Skin of body (tissue), 3 donors: ENCODE measurements at places on chromosomes 3 and 15.

- DNase-seq: no peak
These were observed 4.7 kb downstream of the ZBTB47 start for GRCh38 chr3:42658091-42658770.

GRCh38 chr3:21377071-21377769 lies 373.8 kb downstream of the ZNF385D start:
- no peak for DNase-seq

GRCh38 chr15:36331531-36332275 lies 247.7 kb upstream of the CDIN1 start:
- no peak for DNase-seq

DNA sequence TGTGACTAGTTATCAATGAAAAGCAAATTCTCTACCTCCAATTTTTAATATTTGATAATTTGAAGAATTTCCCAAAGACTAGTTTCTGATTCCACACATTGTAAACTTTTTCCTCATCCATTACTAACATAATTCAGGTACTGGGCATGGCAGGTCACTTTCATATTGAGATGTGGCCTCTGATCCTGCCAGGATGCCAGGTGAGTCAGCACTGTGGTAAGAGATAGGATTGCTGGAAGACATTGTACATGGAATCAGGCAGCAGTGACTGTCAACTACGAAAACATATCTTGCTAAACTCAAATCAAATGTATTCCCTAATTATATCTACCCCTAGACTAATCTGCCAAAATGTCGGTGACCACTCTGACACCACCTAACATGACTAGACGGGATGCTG lies 33.2 kb upstream of the POU1F1 start:
- no peak for DNase-seq

- no peak for DNase-seq
These were observed 51.9 kb downstream of the STARD5 start for GRCh38 chr15:81271761-81272644.

DNA sequence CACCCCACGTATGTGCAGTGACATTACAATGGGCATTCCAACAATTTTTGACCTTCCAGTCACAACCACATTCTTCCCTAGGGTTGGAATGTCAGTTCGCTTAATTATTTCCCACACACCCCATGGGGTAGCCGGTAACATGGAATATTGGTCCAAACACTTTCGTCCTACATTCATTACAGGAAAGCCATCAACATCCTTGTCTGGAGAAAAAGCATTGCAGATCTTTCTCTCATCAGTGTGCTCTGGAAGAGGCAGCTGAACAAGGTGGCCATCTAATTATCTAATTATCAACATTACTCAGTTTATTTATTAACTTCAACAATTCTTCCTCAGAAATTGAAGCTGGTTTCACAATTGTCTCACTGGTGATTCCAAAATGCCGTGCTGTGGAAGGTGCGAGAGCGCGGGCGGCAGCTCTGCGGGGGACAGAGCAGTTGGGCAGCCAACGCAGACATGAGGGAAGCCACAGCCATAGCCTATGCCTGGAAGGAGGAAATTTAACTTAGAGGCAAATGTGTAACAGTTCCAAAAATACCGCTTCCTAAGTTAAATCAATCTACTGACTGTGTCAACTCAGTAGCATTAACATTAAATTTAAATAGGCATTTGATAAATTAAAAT lies 1158.9 kb upstream of the EPHA6 start:
- no peak for DNase-seq

DNA sequence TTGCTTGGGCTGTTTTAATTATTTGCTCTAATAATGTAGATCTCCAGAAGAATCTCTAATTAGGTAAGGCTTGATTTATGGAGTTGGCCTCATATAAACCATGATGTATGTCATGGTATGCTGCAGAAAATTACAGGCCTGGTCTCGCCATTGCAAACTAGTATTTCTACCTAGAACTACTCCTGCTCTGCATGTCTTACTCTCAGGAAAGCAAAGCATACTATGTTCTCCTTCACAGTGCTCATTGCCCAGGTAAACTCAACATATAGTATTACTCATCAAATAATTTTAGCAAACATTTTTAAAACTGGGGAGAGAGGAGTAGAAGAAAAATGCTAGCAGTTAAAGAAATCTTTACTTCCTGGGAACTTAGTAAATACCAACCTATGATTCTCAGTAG lies 90.7 kb downstream of the FILIP1L start:
- DNase-seq: no peak

DNA sequence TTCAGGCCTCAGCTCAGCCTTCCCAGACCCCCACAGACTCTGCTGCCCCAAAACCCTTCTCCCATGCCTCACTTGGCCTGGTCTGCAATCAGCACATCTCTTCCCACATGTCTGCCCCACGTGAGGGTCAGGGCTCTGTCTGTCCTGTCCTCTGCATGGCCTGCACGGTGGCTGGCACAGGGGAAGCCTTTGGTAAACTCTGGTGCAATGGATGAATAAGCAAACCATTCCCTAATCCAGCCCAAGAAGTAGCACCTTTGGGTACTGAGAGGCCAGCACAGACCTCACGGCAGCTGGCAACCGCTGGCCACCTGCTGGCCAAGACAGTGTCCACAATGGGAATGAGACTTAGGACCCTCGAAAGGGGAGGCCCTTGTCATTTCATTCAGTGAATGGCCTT lies 27.7 kb downstream of the ABTB1 start:
- no peak for DNase-seq

DNA sequence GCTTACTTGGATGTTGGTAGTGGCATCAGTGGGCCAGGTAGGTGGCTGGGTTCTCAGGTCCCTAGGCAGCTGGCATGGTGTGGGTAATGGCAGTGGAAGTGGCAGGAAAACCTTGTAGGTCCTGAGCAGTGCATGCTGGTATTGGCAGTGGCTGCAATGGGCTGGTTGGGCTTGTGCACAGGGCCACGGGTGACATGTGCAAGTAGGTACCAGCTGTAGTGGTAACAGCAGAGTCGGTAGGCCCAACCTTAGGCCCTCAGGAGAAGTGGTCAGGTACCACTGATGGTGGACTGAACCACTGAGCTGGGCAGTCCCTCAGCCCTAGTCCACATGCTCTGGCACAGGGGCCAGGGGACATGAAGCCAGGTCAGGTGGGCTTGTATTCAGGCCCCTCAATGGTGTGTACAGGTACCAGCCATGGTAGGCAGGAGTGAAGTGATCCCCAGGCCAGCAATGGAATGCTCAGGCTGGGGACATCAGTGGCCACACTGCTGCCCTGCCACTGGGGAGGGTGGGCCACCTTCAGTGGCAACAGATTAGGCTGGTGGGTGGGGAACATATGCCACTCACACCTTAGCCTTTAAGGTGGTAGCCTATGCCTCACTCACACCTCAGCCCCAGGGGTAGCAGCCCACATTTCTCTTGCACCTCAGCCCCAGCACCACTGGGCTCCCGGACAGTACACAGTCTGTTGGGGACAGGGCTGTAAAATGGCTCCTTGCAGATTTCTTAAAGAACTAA lies 118.1 kb downstream of the LRRK1 start:
- DNase-seq: no peak

GRCh38 chr15:67420137-67420536 lies 100.8 kb upstream of the C15orf61 start:
- DNase-seq: no peak

- DNase-seq: peak; percentile 65
These were observed 56.6 kb upstream of the POMGNT2 start for GRCh38 chr3:43162230-43163084.

- DNase-seq: no peak
These were observed 21.6 kb downstream of the RLBP1 start for GRCh38 chr15:89199746-89200145.

- no peak for DNase-seq
These were observed 657.0 kb upstream of the NAALADL2 start for GRCh38 chr3:174202116-174202515.

DNA sequence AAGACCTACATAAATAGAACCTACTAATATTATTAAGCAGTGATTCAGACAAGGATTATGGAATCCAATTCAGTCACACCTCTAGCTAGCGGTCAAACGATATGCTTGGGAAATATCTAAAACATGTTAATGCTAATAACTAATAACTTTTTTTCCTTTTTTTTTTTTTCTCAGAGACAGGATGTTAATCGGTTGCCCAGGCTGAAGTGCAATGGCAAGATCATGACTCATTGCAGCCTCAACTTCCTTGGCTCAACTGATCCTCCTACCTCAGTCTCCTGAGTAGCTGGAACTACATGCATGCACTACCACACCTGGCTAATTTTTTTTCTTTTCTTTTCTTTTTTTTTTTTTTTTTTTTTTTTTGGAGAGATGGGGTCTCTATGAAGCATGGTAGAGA lies 124.1 kb downstream of the NR2E3 start:
- no peak for DNase-seq

GRCh38 chr15:69713726-69714559 lies 261.3 kb downstream of the RPLP1 start:
- DNase-seq: no peak

DNA sequence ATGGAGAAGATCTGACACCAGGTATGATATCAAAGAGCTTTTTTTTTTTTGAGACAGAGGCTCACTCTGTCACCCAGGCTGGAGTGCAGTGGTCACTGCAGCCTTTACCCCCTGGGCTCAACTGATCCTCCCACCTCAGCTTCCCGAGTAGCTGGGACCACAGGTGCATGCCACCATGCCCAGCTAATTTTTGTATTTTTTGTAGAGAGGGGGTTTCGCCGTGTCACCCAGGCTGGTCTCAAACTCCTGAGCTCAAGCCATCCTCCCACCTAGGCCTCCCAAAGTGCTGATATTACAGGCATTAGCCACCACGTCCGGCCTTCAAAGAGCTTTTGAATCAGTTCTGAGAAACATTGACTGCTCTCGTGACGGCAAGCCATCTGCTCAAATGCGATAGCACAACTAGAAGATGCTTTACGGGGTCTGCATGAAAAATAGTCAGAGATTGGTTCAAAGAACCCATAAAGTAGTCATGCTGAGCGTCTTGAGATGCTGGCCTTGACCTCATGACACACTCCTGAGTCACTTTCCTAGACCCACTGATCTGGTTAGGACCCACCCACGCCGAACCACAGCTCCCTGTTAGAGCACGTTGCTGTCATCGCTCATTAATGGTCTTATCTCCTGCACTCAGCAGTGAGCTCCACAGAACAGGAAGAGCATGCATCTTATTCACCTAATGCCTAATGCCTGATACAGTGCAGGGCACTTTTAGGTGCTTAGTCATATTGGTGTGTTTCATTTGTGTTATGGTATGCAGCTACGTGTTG lies 57.0 kb upstream of the NR2F2 start:
- DNase-seq: no peak

DNA sequence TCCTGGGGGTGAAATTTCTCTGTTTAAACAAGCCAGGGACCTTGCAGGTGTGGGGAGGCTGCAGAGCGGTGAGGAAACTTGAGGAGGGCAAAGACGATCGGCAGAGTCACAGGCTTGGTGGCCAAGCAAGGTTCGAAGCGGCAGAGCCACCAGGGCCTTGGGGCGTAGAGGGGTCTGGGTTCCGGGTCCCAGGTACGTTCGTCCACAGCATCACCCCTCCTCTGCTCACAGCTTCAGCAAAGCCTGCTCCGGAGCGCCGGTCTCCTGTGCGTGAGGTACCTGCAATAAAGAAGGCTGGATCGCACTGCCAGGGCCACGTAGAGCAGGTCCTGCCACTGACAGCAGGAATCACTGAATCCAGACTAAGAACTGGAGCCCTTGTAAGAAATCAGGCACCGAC lies 66.8 kb upstream of the PCSK6 start:
- no peak for DNase-seq

DNA sequence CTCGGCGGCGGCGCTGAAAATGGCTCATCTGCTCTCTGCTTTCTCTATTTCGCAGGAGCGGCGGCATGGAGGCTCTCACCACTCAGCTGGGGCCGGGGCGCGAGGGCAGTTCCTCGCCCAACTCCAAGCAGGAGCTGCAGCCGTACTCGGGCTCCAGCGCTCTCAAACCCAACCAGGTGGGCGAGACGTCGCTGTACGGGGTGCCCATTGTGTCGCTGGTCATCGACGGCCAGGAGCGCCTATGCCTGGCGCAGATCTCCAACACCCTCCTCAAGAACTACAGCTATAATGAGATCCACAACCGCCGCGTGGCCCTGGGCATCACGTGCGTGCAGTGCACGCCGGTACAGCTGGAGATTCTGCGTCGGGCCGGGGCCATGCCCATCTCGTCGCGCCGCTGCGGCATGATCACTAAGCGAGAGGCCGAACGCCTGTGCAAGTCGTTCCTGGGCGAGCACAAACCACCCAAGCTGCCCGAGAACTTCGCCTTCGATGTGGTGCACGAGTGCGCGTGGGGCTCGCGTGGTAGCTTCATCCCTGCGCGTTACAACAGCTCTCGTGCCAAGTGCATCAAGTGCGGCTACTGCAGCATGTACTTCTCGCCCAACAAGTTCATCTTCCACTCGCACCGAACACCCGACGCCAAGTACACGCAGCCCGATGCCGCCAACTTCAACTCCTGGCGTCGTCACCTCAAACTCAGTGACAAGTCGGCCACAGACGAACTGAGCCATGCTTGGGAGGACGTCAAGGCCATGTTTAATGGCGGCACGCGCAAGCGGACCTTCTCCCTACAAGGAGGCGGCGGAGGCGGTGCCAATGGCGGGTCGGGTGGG lies 790 bp downstream of the SKOR1 start:
- DNase-seq: no peak

DNA sequence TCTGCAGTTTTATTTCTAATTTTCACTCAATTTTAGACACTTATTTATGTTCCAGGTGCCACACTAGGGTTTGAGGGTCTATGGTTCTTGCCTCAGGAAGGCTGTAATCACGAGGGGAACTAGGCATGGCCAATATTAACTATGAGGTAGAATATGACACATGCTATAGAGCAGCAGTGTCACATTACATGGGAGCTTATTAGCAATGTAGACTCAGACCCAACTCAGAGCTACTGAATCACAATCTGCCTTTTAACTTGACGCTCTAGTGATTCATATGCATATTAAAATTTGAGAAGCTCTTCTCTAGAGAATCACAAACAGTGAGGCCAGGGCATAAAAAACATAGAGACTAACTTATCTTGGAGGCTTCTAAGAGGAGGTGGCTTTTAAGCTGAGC lies 32.8 kb upstream of the MRPL3 start:
- DNase-seq: no peak

GRCh38 chr3:60469481-60469880 lies 781.8 kb downstream of the FHIT start:
- no peak for DNase-seq

- no peak for DNase-seq
These were observed 125.4 kb upstream of the RAD18 start for GRCh38 chr3:9088441-9089353.

GRCh38 chr3:158352551-158352950 lies 218.4 kb upstream of the MLF1 start:
- DNase-seq: no peak

DNA sequence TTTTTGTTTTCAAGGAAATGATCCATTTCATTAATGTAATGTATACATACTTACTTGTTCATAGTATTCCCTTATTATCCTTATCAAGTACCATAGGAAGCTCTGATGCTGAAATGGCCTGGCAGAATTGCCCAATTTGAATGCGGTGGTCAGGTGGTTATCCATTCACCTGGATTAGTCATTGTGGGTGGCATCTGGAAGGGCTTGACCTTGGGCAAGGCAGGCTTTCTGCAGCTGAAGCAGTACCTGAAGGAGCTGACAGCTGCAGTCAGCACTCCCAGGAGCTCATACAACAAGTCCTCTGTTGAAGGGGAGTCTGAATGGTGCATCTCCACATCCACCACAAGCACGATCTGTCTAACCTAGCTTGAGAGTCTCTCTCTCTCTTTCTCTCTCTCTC lies 12.2 kb upstream of the IQCF5 start:
- DNase-seq: no peak
